ENCODE measurements at places on chromosomes 3 and 15.
A peak's percentile ranks its signal among the peaks of the same experiment; 100 is the strongest.

DNA sequence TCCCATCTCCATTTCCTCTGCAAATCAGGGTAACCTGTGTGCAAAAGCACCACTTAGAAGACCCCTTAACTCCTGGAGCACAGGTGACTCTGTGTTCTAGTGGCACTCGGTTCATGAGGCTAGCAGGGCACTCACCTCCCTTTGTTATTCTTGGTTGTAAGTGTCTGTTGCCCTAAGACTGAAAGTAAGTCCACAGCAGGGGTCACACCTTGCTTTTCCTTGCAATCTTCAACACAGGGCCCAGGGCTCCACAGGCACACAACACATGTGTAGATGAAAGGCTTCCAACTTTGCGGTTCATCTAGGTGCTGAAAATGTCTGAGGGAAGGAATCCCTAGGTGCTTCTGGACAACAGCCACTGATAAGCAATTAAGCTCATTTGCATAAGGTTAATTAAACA is 2.9 kb downstream of the RNU6-1 start:
- DNase-seq = no peak

- DNase-seq = peak; percentile 14
These were observed 405.9 kb downstream of the ROBO1 start for GRCh38 chr3:79361748-79362378.

- DNase-seq = no peak
These were observed 328.5 kb upstream of the PPP2R3A start for GRCh38 chr3:135637013-135637412.

GRCh38 chr3:195774917-195775316 is 36.8 kb downstream of the MUC4 start:
- DNase-seq = no peak

- no peak for DNase-seq
These were observed 906.1 kb downstream of the CADM2 start for GRCh38 chr3:85864896-85865295.
